ENCODE measurements at places on chromosomes 1 and 21.

GRCh38 chr1:246043556-246043955, 463.5 kb downstream of the SMYD3 start:
- DNase-seq = no peak

GRCh38 chr1:154945962-154946850, 9.7 kb upstream of the PMVK start:
- DNase-seq = no peak

DNA sequence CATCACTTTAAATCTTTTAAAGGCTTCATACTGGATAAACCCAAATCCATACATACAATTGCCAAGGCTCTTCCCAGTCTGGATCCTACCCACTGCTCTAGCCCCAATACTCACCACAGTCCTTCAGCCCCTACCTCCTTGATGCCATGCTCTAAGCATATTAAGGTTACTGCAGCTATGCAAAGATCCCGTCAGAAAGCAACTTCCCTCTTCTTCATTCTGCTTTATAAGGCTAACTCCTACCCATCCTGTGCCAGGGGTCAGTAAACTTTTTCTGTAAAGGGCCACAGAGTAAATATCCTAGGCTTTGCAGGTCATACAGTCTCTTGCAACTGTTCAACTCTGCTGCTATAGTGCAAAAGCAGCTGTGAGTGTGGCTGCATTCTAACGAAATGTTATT, 34.3 kb upstream of the MTF1 start:
- DNase-seq = no peak

- no peak for DNase-seq
These were observed 43.6 kb downstream of the LRRN2 start for GRCh38 chr1:204641936-204642335.

GRCh38 chr21:34814529-34814951, 145.7 kb downstream of the CLIC6 start:
- DNase-seq = no peak

DNA sequence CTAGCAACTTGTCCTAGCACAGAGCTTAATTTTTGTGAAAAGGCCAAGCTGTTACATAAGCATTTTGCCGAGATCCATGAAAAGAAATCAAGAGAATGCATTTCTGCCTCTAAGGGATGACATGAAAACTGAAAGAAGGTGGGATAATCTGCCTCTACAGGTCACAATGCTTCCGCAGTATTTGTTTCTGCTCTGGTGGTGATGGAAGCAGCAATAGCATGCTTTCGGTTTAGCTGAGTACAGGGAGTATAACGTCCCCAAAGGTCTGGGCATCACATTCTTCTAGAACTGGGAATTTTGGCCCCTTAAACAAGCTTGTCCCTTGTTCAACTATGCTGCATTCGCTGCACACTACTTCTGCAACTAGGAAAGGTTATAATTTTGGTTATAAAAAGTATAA, 14.4 kb upstream of the MAGI3 start:
- DNase-seq = no peak

DNA sequence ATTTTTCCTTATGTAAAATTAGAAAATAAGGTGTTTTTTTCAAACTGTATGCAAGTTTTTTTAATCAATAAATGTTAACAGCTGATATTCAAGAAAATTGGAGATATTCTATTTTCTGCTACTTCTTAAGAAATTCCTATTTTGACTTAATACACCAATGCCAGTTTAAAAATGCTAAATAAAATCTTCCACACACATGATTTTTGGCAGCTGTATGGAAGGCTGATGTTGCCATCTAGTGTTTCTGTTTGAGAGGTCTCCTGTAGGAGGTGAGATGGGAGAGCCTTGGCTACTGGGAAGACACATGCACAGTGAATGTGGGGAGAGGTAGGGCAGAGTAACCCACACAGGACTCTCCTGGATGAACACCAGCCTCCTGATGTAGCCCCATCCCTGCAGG, 29.2 kb upstream of the OR2B11 start:
- peak; percentile 70 for DNase-seq

DNA sequence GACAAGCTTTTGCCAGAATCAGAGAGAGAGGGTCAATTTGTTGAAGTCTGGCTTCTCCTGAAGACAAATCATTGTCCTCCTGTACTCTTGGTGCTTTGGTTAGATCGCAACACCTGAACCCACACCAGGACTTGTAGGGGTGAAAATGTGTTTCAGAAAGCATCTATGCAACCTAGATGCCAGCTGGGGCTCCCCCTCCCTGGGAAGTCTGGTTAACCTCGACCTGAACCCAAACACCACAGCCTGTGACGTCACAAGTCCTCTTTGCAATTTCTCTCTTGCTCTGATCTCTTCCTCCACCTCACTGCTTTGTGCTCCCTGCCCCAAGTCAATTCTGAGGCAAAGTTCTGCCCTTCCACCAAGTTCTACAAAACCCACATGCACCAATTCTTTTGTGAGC, 42.8 kb upstream of the USP24 start:
- no peak for DNase-seq

GRCh38 chr21:28540514-28540913, 452.2 kb downstream of the LTN1 start:
- DNase-seq = no peak

DNA sequence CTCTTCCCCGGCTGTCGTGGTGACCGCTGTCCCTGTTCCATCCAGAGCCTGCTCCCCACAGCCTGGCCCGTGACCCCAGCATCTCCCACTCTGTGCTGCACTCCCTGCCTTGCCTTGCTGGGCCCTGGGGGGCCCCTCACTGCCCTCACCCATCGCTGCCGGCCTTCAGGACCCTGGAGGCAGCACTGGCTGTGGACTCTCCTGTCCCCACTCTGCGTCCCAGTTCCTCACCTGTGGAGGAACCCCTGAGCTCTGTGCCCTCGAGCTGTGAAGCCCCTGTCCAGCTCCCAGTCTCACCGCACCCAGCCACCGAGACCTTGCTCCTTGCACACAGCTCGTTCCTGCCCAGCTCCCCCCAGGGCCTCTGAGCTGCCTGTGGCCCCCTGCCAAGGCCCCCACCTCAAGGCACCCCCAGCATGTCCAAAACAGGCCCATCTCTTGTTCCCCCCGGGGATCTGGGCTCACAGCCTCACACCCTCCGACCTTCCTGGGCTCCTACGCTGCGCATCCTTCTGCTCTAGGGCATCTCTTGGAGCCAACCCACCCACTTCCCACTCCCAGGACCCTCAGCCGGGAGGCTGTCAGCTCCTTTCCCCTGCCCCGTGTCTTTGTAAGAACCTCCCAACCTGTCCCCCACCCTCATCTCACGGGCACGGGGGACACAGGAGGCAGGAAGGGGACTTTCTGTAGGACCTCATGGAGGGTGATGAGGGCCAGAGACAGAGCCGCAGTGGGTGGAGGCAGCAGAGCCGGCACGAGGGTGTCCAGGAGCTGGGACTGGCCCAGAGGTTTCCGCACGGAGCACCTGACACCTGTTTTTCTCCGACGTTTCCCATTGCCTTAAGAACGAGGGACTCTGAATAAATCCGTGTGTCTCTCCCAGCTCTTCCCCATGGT, 109.3 kb downstream of the WDR4 start:
- no peak for DNase-seq

DNA sequence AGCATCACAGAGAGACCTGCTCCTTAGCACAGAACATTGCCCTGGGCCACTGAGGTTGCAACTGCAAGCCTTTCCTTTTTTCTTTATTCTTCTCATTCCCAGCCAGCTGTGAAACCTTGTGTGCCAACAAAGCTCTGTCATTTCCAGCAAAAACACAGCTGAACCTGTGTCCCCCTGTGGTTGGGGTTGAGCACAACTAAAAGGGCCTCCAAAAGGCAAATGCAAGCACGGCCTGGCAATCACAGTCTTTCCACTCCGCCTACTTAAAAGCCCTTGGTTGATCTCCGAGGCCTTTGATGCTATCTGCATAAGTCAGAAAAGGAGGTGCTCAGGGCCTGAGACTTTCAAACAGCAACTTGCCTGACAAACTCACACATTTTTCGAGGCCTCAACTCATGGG, 32.7 kb downstream of the SUSD4 start:
- no peak for DNase-seq

DNA sequence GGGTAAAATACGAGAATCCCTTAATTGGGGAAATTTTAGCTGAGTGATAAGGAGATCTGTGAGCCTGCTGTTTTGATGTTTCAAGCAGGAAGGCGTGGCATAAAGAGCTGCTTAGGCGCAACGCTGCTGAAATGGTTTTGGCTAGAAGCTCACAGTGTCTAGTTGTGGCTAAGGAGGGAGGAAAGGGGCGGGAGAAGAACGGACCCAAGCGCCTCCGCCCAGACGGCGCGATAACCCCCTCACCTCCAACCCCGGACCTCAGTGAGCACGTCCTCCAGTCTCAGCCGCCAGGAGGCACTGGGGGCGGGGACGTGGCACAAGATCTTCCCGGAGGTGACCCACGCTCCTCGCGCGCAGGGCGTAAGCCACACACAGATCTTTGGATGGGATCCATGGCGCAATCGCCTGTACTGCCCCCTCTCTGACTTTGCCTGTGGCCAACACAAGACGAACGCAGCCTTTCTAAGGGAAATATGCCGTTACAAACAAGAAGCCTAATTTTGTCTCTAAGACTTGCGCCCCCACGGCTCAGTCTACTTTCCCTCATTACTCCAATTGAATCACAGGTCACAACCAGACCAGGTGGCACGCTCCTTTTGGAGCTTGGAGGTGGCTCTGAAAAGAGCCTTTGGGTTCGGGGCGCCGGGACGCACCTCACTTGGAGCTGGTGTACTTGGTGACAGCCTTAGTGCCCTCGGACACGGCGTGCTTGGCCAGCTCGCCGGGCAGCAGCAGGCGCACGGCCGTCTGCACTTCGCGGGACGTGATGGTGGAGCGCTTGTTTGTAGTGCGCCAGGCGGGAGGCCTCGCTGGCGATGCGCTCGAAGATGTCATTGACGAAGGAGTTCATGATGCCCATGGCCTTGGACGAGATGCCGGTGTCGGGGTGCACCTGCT, 23.4 kb upstream of the RNF187 start:
- DNase-seq = peak; percentile 96

DNA sequence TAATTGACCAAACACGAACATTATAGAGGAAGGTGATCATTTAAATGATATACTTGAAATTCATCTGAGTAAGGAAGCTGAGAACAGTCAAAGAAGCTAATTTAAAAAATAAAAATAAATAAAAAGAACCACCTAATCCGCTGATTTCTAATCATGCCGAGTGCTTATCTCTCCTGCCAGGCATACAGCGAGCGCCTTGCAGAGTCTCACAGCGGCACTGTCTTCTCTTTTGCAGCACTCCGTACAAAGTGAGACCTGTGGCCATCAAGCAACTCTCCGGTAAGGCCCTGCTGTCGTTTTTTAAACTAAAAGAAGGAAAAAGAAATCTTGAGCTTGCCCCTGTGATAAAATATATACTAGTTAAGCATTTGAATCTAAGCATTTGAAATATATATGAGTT, 45.3 kb downstream of the PDE9A start:
- DNase-seq = peak; percentile 76

DNA sequence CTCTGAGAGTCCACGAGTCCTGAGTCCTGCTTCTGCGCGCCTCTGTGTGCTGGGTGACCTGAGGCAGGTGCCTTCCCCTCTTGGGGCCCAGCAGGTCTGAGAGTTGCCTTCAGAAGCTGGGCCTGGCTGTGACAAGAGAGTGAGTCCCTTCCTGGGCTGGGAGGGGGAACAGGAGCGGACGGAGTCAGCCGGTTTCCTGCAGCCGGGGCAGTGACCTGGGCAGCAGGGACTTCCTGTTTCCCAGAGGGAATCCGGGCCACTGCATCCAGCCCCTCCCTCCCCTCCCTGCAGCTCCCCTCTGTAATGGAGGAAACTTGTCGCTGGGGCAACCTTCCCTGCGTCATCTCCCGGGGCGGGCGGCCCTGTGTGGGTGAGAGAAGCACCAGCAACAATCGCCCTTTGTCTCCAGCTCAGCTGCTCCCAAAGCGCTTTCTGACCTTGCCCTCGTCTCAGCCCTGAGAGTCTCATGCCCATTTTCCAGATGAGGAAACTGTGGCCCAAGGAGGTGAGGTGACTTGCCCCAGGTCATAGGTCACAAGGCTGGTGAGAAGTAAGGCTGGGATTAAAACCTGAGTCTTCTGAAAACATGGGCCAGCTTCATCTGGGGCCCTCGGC, 61.1 kb downstream of the SDC3 start:
- no peak for DNase-seq

DNA sequence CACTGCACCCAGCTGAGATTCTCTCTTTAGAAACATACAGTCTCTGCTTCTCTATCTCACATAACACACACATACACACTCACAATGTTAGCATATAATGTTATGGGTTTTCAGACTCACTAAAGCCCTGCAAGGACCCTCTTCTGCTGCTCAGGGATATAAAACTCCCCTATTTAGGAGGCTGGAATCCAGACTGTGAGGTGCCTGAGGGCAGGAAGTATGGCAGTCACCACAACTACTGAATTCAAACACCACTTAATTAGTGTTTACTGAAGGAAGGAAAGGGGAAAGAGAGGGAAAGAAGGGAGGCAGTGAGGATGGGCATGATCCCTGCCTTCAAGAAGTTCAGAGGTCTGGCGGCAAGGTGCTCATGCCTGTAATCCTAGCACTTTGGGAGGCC, 7.8 kb upstream of the CDK18 start:
- no peak for DNase-seq

- peak; percentile 86 for DNase-seq
These were observed 11.6 kb downstream of the SCAF4 start for GRCh38 chr21:31720330-31720729.

DNA sequence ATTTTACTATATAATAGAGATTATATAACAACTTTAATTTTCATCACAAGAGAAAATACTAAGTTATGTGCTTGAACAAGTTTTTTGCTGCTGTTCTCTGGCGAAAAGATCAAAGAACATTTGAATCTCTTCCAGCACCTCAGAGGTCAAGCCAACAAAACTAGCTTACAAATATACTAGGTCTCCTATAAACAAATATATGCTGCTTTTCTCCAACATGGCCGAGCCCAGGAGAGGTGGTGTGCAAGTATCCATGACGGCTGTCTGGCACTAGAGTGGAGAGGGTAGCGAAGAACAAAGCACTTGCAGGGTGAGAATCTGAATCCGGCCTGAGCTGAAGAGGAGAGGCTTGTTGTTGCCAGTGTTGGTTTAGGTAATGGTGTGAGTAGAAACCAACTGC, 7.5 kb upstream of the FMO3 start:
- DNase-seq = no peak

DNA sequence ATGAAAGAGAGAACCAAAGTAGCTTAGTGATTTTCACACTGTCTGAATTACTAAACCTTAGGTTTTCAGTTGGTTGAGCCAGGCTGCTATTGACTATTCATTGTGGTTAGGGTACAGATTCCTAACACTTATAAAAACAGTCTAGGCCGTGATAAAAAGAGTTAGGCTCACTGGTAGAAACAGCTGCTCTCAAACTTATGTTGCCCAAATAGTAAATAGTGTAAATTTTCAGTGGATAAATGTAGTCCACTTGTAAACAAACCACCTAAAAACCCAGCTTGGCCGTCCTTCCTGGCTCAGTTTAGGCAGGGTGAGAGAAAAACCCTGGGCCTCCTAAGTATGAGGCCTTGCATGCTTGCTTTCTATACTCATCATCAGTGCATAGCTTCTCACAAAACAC, 34.9 kb downstream of the ARID1A start:
- DNase-seq = no peak

All from hematopoietic multipotent progenitor cell treated with erythropoietin and hydrocortisone succinate and interleukin-3 and kit ligand, for 8 days (in vitro differentiated cells).